NCI-H774 (cell line): ENCODE measurements at places on chromosomes 16 and 17.

DNA sequence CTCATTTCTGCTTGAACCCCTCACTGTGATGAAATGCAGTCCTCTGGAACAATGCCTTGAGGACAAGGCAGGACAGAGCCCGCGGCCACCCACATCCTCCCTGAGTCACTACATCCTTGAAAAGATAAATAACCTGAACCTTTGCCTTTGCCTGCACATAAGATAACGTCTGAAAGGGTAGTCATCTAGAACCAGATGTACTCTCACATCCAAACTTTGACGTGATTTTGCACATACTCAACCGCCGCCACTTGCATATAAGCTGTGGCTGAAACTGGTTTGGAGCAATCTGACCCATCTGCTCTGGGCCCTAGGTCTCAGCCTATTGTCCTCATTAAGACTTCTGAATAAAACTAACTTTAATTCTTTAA lies 252.1 kb downstream of the PHKB start:
- no peak for DNase-seq

- no peak for DNase-seq
These were observed 14.2 kb downstream of the NKIRAS2 start for GRCh38 chr17:42034059-42034458.

GRCh38 chr16:48536614-48537200 lies 73.3 kb downstream of the N4BP1 start:
- DNase-seq: no peak

GRCh38 chr17:48335858-48336500 lies 94.0 kb downstream of the SKAP1 start:
- DNase-seq: peak; percentile 83

DNA sequence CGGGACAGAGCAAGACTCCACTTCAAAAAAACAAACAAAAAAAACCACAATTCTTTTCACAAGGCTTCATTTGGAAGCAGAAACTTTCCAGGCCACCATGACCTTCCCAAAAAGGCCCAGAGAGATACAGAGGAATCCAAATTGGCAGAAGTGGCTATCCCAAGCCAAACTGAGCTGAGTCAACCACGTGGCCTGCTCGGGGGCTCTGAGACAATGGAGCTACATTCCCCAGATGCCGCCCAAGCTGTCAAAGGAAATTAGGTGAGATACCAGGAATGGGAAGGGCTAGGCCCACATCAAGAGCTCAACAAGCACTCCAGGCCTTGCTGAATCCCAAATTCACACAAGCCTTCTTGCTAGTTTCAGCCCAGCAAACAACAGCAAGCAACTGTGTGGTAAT lies 5.7 kb upstream of the EXOSC6 start:
- DNase-seq: no peak

DNA sequence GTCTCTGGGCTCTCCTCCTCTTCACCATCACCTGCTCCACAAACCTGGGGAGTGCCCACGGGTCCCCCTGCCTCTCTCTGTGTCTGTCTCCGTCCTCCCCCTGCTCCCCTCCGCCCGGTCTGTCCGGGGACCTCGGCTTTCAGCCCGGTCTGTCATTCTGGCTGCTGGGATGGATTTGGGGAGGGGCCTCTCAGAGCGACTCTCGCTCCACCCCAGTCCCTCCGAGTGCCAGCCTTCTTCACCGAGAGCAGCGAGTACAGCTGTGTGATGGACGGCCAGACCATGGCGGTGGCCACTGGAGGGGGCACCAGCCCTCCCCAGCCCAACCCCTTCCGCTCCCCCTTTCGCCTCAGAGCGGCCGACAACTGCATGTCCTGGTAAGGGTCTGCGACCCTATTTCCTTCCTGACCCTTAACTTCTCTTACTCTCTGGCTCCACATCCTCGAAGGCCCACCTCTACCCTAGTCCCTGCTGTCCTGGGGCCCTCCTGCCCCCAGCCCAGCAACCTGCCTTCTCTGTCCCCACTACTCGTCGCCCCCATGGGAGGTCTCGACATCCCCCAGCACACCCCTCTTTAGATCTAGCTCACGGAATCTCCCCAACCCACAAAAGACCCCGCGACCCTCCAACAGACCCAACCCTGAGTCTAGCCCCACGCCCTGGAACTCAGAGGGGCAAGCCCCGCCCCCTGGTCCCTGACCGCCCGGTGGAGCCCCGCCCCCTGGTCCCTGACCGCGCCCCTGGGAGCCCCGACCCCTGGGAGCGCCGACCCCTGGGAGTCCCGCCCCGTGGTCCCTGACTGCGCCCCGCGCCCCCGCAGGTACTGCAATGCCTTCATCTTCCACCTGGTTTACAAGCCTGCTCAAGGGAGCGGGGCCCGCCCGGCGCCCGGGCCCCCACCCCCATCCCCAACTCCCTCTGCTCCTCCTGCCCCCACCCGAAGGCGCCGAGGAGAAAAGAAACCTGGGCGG lies 5.6 kb upstream of the CXCL16 start:
- no peak for DNase-seq

- DNase-seq: no peak
These were observed 5.9 kb downstream of the SKA2 start for GRCh38 chr17:59149051-59149450.

DNA sequence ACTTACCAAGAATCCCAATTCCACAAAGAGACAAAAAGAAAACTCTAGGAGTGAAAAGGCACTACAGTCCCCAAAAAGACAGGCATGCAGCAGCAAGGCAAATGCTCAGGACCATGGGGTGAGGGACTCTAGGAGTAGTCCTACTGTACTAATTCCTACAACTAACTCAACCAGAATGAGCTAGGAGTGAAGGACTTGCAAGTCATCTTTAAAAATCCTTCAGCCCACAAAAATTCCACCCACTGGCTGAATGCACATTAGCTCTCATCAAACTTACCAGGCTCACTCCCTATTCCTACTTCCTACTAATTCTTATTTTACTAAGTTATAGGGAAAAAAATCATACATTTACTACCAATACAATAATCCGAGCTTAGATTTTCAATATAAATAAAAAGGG lies 141.7 kb upstream of the C17orf78 start:
- no peak for DNase-seq

GRCh38 chr16:4494746-4495490 lies 18.7 kb downstream of the HMOX2 start:
- DNase-seq: no peak

DNA sequence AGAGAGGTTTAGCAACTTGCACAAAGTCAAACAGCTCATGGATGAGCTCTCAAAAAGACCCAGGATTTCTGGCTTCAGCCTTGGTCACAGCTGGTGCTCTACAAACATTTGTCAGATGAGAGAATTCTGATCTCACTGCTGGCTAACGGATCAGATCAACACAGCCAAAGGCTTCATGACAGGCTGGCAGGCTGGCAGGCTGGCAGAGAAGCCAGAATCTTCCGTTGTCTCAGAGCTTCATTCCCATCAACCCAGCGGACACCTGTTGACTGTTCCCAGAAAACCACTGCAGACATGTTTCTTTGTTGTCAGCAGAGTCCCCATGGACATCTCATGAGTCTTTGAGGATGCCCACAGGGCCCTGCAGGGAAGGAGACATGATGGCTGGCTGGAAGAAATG lies 303.8 kb upstream of the ASIC2 start:
- DNase-seq: no peak
